ENCODE measurements at places on chromosomes 12 and 14.
A peak's percentile ranks its signal among the peaks of the same experiment; 100 is the strongest.

GRCh38 chr14:52053044-52053443 lies 15.8 kb downstream of the NID2 start:
- DNase-seq, result no peak

DNA sequence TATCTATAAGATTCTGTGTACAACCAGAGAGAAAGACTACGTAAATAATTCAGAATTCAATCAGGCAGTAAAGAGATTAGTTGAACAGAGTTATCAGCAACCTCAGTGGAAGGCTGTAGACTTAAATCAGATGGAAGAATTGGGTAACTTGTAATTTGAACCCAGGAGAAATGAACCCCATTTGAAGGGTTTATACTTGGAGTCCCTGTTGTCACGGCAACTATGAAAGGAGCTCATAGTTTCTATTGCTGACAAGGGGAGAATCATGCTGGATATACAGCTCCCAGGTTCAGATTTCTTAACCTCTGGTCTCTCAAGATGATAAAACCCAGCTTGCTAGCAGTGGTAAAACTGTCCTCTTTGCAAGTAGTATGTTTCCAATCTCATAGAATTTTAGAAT lies 54.4 kb upstream of the BMP4 start:
- no peak for DNase-seq

DNA sequence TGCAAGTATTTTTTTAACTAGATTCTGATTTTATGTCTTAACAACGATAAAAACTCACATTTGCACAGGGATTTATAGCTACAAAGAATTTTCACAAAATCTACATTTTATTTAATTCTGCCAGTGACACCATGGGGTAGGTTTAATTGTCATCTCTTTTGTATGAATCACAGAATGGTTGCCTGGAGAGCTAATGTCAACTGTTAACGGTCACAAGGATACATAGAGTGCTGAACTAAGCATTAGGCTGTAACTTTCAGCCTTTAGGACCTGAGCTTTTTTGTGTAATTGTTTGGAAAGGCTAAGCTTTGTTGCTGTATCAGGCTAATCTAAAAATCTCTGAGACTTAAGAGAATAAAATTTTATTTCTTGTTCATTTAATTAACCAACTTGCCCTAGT lies 465.3 kb upstream of the TBX3 start:
- DNase-seq, result no peak

DNA sequence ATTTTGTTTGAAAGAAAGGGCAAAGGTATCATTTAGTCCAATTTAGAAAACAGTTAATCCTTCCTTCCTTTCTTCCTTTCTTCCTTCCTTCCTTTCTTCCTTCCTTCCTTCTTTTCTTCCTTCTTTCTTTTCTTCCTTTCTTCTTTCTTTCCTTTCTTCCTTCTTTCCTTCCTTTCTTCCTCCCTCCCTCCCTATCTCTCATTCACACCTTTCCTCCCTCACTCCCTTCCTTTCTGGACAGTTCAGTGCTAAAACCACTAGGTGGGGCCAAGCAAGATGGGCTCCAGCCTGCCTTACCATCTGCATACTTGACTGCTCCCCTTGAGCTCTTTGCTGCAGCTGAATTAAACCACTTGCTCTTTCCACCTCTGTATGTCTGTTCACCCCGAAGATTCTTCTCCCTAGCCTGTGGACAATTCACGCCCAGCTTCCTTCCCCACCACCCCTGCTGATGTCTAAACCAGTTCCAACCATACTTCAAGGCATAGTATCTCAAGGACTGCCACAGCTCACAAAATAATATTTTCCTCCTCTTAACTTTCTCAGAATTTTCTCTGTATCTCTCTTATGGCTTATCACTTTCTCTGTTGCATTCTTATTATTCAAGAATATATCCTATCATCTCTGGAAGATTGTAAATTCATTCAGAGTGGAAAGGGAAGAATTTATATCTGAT lies 78.0 kb downstream of the DBX2 start:
- DNase-seq, result no peak

GRCh38 chr14:103163199-103163598 lies 39.9 kb downstream of the TNFAIP2 start:
- DNase-seq, result no peak

DNA sequence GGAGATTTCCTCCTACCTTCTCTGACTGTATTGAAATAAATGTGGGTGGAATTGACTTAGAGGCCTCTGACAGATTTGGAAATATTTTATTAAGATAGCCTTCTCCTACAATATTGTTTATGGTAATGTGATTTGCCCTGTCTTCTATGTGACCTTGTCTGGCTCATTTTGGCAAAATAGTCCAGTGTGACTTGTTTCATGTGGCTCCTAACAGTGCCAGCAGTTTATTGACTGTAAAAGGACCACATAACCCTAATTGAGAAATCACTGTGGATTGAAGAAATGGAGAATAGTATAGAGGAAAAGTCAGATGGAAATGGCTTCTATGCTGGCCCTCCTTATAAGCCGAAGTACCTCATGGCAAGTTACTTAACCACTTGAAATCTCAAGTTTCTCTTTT lies 170.9 kb upstream of the PTPRQ start:
- no peak for DNase-seq

DNA sequence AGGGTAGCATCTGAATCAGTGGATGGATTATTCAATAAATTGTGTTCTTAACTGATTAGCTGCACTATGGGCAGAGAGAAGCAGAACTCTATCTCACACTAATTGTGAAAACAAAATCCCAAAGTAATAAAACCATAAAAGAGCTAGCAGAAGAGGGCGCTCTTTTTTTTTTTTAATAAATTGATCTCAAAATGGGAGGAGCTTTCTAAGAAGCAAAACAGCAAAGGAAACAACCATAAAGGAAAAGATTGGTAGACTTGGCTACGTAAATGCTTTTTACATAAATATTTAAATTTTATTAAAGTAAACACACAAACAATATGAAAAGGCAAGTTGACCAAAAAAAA lies 1.5 kb upstream of the TM7SF3 start:
- no peak for DNase-seq

GRCh38 chr12:21248679-21249078 lies 86.0 kb downstream of the SLCO1A2 start:
- no peak for DNase-seq

GRCh38 chr12:3200032-3200617 lies 122.9 kb downstream of the TSPAN9 start:
- no peak for DNase-seq

DNA sequence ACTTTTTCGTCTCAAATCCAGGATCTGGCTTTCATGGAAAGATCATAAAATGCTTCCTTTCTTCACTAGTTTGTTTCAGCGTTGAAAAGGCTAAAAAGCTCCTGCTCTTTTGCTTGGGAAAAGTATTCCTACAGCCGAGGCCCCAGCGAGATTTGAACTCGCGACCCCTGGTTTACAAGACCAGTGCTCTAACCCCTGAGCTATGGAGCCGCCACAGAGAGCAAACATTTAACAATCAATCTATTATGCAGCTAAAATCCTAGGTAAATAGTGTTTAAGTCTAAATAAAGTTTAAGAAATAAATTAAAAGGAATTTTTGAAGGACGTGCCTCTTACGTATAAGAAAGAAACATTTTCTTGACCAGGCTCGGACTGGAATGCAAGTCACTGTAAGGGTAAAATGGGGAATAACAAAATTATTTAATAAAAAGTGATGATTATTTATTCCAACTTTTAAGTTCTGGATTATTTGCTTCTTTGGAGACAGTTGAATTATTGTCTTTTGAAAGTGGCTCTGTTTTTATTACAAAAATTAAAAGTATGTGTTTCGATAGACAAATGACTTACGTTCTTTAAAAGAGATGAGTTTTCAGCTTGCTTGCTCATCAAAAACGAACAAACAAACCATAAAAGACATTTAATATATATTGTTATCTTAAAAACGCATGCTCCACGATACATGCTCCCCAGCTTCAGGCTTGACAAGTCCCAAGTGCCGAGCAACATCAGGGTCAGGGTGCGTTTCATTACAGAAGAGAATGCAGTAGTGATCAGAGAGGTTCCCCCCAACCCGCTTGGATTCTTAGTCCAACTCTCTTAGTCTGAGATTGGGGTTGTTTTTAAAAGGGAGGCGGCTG lies 10.2 kb downstream of the OR6S1 start:
- peak; percentile 42 for DNase-seq

- DNase-seq, result no peak
Measured at GRCh38 chr12:42571327-42572009, 18.1 kb downstream of the PRICKLE1 start.

DNA sequence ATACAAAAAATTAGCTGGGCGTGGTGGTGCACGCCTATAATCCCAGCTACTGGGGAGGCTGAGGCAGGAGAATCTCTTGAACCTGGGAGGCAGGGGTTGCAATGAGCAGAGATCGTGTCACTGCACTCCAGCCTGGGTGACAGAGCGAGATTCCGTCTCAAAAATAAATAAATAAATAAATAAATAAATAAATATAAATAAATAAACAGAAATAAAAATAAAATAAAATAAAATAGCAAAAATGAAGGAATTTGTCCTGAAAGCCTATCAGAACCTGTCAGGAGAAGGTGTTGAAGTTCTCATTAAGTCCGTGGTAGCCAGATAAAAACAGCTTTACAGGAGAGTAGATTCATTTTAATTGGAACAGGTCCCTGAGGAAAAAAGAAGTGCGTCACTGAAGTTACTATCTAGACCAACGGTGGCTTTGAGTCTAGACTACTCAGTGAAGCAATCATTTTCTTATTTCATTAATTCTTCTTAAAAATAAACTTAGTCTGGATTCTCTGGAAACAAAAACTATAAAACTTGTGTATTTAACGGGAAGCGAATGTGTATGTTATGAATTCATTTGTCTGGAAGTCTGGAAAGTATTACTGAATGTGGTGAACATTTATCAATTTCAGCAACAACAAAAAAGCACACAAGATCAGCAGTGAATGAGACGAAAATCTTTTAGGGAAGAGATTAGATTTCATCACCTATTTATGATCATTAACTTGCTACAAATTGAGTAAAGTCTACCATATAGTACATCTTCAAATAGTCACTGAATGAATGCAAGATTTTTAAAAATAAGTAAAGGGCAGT lies 248.5 kb upstream of the PDE3A start:
- DNase-seq, result no peak

- no peak for DNase-seq
Measured at GRCh38 chr14:65015391-65015790, 28.7 kb downstream of the FNTB start.
